ENCODE measurements at places on chromosomes 5 and 9.
A peak's percentile ranks its signal among the peaks of the same experiment; 100 is the strongest.

DNA sequence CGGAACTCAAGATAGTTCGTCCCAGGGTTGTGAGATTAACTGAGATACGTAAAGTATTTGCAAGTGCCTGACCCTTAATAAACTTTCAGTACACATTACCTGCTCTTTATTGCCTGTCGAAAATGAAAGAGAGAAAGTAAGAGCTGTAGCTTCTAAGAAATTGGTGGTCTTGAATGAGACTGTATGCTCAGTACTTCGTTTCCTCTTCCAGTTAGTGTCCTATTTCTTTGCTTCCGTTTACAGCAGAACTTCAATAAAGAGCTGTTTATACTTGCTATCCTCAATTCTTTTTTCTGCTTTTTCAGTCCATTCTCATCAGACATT is 534 bp downstream of the SRFBP1 start:
- DNase-seq: no peak

DNA sequence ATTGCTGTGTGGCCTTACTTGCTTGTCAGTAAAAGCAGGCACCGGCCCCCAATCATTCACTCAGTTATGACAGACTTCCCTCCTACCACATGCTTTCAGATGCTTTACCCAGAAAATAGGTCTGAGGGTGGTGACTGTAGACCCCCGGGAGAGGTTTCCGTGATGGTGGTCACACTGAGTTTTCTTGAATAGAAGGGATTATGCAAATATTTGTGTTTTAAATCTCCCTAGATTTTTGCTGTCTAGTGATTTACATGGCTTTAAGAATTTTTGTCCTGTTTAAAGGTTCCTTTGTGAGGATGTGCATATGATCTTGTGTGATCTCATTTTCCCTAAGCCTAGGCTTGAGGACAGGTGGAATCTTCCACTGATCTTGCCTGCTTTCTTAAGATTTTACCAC is 281.7 kb downstream of the FANCC start:
- no peak for DNase-seq

GRCh38 chr9:117887941-117888340 is 183.7 kb downstream of the TLR4 start:
- DNase-seq: no peak

- DNase-seq: peak; percentile 26
Measured at GRCh38 chr5:72268753-72269410, 51.2 kb downstream of the MRPS27 start.

GRCh38 chr9:131482343-131483006 is 20.2 kb upstream of the POMT1 start:
- DNase-seq: no peak

DNA sequence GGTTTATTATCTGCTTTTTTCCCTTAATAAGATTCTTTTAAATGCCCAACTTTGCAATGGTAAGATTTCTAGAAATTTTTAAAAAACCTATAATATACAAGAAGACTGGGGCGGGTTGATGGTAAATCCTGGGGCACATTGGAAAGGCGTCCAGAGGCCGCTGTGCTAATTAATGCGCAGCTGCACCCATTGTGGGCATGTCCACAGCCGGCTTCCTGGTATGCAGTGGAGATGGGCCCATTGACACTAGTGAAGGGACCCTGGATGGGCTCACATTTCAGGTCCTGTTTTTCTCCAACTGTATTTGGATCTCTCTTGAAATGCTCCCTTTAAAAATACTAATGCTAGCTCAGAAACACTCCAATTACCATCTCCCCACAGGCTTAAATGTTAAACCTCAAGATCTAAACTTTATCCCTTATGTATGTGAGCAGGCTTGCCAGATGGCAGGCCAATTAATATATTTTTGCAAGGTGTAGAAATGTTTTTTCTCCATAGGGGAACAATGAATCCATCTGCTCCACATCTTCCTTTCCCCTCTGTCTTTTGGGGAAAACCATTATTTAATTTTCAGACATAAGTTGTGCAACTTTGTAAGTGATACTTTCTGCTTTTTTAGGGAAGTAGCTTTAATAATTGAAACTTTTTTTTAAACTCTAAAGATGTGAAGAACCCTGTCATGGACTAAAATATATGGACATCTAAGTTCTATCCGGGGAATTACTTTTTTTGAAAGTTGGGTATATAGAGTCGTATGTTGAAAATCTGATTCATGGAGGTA is 177.3 kb downstream of the CD180 start:
- no peak for DNase-seq

DNA sequence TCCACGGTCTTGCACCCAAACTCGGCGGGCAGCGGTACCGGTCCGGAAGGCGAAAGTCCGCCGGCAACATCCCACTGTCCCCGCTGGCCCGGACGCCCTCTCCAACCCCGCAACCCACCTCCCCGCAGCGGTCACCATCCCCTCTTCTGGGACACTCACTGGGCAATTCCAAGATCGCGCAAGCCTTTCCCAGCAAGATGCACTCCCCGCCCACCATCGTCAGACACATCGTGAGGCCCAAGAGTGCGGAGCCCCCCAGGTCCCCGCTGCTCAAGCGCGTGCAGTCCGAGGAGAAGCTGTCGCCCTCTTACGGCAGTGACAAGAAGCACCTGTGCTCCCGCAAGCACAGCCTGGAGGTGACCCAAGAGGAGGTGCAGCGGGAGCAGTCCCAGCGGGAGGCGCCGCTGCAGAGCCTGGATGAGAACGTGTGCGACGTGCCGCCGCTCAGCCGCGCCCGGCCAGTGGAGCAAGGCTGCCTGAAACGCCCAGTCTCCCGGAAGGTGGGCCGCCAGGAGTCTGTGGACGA is 33.3 kb downstream of the CD180 start:
- no peak for DNase-seq

GRCh38 chr9:12414514-12414913 is 278.7 kb upstream of the TYRP1 start:
- no peak for DNase-seq

- DNase-seq: no peak
Measured at GRCh38 chr5:135650081-135650480, 71.3 kb upstream of the CXCL14 start.

DNA sequence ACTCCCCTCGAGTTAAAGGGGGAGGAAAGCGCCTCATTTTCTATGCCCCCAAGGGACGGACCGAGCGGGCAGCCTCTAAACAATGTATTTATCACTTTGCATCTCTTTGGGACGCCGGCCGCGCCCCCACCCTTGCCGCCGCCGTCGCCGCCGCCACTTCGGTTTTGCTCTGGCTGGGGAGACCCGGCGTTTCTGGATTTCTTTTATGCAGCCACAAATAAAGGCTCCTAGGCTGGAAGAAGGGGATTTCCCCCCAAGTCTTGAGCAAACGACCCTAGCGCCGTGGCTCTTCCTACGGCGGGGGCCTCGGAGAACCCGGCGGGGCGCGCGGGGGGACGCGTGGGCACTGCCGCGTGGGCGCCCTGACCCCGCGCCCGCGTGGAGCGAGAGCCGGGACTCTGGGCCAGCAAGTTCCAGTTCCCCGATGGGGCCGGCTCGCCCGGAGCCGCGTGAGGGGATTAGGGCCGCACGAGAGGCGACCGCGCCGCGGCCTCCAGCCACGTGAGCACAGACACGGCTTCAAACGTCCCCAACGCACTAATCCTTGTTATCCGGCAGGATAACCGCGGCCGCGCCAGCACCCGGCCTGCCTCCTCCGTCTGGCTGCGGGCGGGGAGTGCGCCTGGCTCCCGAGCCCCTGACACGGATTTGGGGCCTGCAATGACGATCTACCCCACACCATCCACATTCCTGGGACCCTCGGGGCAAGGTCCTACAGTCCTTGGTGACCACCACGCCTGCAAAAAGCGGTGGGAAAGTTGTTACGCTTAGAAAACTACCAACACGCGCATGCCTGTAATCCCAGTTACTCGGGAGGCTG is 7.9 kb upstream of the NEUROG1 start:
- DNase-seq: no peak

- no peak for DNase-seq
Measured at GRCh38 chr9:107358986-107359385, 75.9 kb downstream of the RAD23B start.

- DNase-seq: no peak
Measured at GRCh38 chr9:138063785-138064184, 186.2 kb downstream of the CACNA1B start.

DNA sequence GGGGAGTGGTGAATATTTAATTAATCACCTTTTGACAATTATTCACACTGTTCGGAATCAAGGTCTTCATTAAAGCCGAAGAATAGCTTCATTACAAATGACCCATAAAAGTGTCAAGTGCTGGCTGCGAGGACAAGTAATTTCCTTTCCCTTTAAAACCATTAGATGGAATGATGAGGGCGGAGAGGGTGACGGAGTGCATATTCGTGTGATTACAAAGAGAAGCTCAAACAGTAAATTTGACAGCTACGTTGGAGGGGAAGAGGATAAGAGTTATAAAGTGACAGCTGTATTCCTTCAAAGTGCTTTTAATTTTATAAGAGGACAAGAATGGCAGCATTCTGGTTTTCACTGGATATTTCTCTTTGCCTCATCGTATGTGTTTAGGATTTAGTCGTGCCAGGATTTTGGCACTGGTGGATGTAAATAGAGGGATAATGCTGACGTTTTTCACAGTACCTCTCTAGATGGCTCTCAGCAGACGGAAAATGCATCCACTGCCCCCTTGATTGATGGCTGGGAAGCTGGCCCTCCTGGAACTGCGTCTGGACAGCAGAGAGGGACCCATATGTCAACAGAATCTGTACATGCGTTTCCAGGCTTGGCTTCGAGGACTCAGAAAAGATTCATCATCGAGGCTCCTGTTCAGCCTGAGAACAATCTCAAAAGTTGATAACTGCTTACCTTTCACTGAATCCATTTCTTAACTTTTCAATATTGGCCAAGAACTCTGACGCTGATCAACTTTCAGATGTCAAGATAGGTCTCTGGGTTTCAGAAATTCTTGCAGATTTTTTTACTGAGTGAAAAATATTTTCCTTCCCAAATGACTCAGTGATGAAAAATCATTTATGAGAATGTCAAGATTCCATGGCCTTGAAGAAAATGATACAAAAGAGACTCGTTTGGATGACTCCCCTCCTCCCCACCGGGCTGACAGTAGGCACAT is 50.4 kb upstream of the IRX2 start:
- no peak for DNase-seq

GRCh38 chr9:127809540-127810377 is 7.1 kb downstream of the FPGS start:
- DNase-seq: no peak

DNA sequence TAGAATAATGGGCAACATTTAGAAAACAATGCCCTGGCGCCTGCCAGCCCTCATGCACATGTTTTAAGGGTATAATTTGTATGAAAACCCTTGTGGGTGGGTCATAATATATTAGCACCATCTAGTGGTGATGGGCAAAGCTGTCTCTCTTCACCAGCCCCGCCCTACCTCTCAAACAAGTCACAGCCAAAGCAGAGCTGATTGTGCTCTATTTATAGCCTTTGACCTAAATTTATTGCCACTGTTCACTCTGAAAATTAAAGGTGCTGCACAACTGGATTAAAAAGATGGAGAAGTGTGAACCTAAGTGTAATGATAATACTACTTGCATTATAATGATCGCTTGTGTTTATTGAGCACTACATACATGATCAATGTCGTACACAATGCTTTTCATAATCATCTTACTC is 131.9 kb upstream of the ANKH start:
- DNase-seq: peak; percentile 16

DNA sequence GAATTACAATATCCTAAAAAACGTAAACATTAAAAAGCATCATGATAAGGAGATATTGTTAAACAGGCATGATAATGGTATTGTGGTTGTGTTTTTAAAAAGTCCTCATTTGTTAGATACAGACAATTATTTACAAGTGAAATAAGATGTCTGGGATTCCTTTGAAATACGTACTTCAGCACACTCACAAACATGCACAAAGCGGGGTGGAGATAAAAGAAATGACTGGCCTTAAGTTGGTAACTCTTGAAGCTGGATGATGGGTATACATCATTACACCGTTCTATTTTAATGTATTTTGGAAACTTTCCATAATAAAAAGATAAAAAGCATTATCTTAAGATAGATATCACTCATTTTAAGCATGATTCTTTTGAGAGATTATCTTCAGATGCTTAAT is 1.0 kb downstream of the FAM200C start:
- DNase-seq: no peak

DNA sequence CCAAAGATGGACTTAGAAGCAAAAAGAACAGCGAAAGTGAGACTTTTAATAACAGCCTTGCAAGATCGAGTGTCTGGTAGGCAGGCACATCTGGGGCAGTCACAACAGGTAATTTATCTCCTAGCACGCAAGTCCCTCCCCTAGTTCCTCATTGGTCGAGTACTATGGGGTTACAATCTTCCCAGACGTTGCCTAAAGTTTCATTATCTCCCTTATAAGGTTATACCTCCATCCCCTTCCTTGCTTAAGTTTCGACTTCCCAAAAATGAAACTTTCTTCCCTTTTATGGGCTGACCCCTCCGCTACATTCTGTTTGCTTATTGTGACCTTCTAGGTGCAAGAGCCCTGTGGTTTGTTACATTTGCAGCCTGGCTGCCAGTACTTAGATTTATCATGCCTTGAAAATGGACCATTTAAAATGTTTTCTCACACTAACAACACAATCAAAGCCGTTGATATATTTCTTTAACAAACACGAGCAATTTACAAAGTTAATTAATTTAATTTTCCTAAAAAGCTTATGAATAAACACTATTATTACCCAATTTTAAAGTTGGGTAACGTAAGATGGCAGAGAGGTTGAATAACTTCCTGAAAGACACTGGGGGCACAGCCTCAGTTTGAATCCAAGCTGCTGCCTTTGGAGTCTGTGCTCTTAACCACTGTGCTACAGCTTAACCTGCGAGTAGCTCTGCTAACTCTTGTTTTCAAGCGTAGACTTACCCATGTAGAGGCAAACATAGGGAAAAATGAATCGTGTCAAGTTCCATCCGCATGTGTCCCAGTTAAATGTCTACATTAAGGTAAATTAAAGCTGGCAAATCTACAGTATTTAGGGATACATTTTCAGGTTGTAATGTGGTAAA is 91.7 kb downstream of the EDIL3 start:
- DNase-seq: no peak

- no peak for DNase-seq
Measured at GRCh38 chr9:34773306-34773910, 63.5 kb upstream of the CCL21 start.

DNA sequence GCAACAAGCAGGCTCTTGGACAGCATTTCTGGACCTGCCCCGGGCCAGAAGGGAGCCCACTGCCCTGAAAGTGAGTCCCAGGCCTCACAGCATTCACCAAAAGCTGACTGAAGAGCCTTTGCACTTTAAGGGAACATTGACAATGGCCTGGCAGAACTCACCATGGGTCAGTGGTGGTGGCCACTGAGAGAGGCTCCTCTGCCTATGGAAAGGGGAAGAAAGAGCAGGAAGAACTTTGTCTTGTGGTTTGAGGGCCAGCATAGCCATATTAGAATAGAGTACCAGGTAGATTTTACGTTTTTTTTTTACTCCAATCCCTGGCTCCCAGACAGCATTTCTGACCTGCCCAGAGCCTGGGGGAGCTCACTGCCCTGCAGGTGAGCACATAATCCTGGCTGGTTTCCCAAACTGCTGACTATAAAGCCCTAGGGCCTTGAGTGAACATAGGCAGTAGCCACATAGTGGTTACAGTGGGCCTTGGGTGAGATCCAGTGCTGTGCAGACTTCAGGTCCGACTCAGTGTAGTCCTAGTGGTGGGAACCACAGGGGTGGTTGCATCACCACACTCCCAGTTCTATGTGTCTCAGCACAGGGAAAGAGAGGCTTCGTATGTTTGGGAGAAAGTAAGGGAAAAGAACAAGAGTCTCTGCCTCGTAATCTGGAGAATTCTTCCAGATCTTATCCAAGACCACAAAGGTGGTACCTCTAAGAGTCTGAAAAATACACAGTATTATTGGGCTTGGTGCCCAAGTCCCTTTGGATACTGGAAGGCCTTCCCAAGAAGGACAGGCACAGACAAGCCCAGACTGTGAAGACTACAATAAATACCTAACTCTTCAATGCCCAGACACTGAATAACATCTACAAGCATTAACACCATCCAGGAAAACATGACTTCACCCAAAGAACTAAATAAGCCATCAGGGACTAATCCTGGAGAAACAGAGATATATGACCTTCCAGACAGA is 89.5 kb downstream of the TSSK1B start:
- no peak for DNase-seq

Data from stimulated activated CD8-positive, alpha-beta memory T cell treated with anti-CD3 and anti-CD28 coated beads, Interleukin-2, amount 100 ng/mL, for 1 hour (primary cell).